Activated CD8-positive, alpha-beta memory T cell treated with anti-CD3 and anti-CD28 coated beads for 1 hour (primary cell): ENCODE measurements at places on chromosomes 11 and 22.

DNA sequence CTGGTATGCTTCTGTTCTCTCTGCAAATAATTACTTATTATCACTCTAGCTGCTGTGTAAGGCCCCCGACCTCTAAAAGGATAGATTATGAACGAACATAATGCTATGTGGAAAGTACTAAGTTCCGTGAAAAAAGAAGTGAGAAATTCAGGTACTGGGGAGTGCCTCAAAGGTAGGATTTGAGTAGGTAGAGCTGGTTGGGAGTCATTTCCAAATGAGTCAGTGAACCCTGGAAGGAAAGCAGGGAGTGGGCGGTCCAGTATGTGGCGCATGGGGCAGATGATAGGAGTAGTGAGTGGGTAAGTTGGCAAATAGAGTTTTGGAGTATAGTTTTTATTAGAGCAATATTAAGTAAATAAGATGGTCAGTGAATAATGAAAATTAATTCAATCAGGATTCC lies 2.4 kb downstream of the ZC3H12C start:
- DNase-seq, result no peak

DNA sequence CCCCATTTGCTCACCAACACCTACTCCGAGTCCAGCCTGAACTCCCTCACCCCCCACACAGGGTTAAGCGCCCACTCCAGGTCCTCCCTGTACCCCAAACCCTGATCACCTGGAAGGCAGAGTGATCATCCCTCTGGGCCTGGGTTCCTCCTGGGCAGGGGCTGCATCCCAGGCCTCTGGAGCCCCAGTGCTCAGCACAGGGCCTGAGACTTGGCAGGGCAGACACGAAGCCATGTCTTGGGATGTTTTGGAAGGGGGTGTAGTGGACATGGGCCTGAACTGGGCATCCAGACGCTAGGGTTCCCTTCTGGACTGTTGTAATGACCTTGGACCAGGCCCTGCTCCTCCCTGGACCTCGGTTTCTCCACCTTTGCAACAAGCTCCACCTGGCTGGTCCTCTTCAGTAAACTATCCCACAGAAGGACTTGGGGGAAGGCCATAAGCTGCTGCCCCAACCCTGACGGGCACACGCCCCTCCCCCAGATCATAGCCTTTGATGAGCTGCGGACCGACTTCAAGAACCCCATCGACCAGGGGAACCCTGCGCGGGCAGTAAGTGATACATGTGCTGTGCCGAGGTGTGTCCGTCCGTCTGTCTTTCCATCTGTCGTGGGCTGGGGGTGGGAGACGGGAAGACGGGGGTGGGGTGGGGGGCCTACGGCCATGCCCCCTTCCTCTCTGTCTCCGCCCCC lies 3.9 kb downstream of the CNIH2 start:
- no peak for DNase-seq

GRCh38 chr11:82747471-82747870 lies 13.8 kb upstream of the FAM181B start:
- DNase-seq, result no peak

DNA sequence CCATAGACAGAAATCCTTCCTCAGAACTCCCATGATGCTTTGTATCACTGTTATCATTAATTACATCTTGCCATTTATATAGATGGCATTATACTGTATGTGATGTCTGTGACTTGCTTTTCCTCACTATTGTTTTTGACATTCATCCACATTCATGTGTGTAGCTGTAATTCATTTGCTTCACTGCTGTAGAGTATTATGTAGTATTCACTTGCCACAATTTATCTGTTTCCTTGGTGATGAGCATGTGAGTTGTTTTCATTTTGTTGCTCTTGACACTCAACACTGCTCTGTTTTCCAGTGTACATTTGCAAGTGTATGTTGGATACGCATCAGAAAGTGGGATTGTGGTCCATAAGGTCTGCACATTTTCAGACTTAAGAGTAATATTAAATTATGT lies 328.6 kb upstream of the C11orf87 start:
- DNase-seq, result no peak

DNA sequence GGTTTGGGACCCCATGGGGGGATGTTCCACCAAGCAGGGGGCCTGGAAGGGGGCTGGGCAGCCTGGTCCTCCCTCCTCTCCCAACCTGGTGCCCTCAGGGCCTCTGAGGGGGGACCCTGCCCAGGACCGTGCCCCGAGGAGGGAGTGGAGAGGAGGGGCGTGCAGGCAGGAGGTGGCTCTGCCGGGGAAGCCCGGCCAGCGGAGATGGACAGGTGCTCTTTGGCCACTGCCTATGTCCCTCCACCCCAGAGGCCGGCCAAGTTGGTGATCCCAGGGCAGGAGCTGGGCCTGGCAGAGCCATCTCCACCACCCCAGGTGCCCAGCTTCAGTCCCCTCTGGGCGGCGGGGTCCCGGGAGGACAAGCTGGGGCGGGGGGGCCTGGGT lies 2.4 kb downstream of the MUC2 start:
- DNase-seq, result no peak

DNA sequence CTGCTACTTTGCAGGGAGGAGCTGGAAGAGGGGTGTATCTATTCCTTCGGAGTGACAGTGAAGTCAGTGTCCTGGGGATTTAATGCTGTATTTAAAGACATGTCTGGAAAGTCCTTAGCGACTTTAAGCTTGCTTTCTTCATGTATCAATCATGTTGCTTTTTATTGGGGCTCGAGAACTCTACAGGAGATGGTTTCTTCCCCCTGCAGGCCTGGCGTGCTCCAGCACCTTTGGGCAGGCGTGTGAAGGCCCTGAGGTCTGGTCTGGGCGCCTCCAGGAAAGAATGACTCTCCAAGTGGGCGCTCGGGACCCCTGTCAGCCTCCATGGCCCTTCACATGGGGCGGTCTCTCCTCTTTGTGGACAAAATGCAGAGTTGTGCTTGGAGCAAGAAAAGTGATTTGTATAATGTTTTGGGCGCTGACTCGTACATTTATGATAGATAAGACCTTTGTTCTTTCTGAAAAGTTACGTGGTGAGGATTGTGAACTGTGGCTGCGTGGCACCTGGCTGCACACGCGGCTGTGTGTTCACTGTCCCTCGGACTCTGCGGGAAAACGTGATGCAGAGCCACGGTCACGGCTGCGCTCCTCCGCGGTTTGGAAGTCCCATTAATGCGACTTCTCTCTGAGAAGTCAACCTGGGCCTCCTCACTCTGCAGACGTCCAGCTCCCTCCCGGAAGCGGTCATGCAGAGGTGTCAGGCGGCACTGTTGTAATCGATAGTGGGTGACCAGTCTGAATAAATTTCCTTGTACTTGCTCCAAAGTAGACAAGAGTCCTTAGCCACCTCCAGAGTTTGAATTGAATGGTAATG lies 282.5 kb downstream of the TBC1D22A start:
- DNase-seq, result no peak

DNA sequence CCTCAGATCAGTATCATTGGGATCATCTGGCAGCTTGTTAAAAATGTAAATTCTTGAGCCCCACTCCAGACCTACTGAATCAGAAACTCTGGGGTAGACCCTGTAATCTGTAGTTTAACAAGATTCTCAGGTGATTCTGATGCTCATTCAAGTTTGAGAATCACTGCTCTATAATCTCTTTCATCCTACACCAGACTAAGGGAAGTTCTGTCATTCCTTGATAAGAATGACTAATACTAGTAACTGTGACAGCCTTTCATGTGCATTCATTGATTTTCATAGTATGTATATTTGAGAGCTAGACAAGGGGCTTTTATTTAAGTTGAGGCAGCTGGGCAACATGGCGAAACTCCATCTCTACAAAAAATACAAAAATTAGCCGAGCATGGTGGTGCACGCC lies 30.0 kb downstream of the NAT10 start:
- no peak for DNase-seq

- no peak for DNase-seq
Measured at GRCh38 chr22:33350491-33350890, 292.3 kb upstream of the SYN3 start.

DNA sequence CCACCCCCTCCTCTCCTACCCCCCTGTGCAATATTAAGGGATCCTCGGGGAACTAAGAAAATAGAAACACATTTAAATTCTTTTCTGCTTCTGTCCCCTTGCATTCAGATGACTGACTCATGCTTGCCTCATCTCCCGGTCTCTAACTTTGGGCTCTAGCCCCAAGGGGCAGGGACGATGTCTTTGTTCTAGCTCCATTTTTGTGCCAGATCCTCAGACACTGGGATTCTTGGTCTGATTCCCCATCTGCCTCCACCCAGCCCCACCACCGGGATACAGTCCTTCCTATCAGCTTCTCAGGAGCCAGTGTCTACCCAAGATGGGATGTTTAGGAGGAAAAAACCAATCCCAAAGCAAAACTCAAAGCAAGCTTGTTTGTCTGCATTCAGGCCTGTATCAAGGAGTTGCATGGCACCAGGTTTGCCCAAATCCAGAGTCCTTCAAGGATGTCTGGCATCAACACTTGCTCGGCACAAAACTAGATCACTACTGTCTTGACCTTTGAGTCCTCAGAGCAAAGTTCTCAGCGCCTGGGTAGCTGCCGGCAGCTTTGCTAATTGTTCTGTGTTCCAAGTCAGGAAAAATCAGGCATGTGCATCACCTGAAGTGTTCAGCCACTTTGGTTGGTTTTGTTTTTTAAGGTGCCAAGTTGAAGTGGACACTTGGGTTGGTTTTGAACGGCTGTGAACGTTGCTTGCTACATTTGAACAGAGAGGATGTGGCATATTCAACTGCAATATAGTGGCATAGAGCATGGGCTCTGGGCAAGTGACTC lies 212.8 kb downstream of the DSCAML1 start:
- no peak for DNase-seq

DNA sequence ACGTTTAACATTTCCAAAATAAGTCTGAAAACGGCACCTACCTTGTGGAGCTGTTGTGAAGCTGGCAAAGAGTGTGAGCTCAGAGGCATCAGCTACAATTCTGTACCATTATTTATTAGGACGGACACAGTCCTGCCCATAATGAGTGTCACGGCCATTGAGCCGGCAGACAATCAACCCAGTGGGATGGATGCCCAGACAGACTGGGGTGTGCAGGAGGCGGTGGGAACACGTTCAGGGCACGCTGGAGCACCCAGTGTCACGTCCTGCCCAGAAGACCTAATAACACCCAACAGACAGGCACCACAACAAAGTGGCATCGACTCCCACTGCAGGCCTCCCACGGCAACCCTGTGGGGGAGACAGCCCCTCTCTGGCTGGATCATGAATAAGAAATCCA lies 34.5 kb downstream of the TPST2 start:
- DNase-seq, result no peak

DNA sequence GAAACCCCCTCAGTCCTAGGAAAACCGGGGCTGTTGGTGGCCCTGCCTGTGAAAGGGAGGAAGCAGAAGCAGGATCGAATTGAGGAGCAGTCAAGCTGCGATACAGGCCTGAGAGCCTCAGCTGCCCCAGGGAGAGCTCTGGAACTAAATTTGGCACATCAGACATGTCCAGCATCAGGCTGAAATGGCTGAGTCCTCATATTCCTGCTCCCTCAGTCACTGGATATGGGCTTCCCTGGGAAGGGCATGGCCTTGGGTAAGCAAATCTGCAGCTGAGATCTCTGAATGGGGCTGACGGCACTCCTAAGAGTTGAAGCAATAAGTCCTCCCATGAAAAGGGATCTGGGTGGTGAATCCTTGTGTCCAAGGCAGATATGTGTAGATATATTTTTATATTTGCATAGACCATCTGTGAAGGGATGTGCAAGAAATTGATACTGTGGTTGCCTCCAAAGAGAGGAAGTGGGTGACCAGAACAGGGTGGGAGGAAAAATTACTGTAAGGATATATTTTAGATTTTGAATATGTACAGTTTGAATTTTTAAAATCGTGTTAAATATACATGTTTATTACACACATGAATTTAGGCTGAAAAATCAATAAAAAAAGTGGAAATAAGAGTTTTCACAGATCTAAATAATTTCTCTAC lies 45.5 kb downstream of the APIP start:
- DNase-seq, result no peak

GRCh38 chr22:39429916-39430575 lies 26.8 kb upstream of the MGAT3 start:
- DNase-seq, result no peak

GRCh38 chr22:32785321-32786026 lies 16.0 kb upstream of the TIMP3 start:
- DNase-seq, result no peak

- DNase-seq, result no peak
Measured at GRCh38 chr11:61056571-61056970, 45.7 kb upstream of the CD5 start.

GRCh38 chr11:129117595-129118350 lies 74.4 kb downstream of the ARHGAP32 start:
- DNase-seq, result peak; percentile 12

DNA sequence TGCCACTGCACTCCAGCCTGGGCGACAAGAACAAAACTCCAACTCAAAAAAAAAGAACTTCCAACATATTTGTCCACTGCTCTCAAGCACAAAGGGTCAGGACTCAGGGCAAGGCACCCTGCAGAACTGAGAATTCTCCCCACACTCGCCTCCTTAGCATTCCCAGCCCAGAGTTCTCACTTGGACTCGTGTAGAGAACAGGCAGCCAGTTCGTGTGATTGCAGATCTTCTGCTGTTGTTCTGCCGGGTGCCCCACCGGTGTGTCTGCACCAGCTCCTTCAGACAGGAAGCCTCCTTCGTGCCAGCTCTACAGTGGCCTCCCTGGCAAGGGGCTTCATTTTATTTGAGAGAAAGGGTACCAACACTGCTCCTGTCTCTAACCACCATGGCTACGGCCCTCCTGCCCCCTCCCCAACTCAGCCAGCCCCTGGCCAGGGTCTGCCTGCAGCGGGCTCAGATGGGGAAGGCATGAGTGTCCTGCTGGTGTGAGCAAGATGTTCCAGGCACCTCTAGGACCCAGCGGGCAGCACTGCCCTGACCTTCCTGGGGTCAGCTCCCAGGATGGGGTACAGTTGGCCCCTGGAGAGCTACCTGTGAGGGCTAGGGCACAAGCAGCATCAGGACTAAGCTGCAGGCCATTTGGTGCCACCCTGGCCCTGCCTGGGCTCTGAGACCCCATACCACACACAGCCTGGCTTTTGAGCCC lies 19.5 kb upstream of the SCGB1A1 start:
- DNase-seq, result no peak

DNA sequence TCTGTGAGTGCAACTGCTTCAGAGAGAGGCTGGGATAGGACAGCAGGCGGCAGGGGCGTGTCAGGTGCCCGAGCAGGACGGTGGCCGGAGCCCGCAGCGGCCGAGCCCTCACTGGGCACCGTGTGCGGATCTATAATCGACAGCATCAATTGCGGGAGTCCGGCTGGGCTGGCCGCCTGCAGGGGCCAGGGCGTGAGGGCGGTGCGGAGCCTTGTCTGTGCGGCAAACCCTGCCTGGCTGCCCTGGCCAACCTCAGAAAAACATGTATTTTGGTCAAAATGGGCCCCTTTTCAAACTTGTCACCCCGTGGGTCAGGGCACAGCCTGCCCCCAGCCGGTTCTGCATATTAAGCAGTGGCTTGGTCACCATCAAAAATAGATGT lies 91.3 kb upstream of the KCNQ1OT1 start:
- no peak for DNase-seq
